ENCODE measurements at places on chromosomes 2 and 18.

DNA sequence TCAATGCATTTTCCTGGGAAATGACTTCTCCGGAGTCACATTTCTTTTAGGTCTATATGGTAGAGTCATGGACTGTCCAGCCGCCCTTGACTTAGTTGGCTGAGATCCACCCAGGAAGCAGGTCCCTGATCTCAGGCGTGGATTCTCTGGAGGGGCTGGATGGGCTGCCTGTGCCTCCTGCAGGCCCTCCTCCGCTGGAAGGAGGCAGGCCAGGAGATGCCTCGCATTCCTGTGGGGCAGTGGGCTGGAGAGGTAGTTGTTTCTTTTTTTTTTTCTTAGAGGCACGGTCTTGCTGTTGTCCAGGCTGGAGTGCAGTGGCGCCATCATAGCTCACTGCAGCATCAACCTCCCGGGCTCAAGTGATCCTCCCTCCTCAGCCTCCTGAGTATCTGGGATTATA, 129.0 kb upstream of the MYCN start:
- no peak for DNase-seq

DNA sequence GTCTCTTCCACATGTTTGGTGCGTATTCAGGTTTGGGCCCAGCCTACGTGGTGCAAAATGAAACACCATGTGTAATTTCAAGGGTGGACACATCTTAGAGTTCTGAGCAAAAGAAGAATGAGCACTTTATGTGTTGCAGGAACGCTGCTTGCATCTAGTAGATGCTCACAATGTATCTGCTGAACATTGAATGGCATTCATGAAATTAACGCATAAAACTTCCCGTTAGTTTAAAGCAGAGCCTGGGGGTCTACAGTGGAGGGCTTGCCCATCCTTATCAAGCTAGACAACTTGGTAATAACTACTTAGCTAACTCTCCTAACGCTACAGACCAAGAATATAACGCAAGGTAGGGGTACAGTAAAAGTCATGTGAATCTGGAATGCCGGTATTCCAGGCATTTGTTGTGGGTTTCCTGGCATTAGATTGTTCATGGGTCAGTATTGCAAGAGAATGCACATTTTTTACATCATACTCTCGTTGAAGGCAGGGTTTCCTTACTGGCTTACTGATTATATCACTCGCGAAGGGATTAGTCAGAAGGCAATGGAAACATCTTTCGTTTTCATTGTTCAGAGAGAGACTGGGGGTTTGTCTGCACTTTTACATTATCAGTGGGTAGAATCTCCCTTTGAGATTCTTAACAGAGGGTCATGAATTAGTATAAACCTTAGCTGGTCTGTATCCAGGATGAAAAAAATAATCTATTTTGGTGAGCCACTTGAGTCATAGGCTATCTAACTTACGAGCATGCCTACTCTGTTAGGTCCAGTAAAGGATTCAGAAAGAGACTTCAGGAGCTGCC, 229.5 kb upstream of the EPAS1 start:
- DNase-seq, result no peak

DNA sequence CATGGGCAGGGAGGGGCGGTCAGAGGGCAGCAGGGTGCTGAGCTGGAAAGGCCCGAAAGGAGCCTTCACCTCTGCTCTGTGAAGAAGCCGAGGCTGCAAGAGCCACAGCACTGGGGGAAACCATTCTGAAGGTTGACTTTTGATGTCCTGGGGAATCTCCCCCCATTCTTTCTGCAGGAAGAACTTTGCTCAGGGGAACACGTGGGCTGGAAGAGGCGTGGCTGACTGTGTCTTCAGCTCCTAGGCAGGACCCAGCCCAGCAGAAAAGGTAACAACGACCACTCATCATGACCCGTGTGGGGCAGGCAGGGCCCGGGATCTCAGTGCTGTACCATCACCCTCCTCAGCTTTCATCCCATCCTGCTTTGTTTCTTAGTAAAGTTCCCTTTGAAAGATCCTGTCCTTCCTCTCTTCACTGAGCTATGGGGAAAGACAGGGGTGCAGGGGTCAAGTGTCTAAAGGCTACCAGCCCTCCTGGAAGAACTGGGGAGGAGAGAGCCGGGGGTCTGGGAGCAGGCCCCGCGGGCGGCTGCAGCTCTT, 312.7 kb downstream of the CELF4 start:
- DNase-seq, result no peak

DNA sequence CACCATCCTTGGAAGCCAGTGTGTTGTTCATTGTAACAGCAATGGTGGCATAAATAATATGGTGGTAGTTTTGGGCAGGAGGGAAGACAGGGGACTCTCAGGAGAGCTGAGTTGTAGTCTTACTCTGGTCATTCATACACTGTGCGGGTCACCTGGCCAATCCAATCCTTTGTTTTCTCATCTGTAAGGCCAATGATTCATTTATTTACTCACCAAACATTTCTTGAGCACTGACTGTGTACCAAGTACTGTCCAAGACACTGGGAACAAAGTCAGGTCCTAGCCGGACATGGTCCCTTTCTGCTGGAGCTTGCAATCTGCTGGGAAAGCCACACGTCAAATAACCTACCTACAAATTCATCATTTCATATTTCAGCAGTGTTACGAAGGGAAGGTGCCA, 302.7 kb downstream of the CYP26B1 start:
- DNase-seq, result no peak

GRCh38 chr2:122333932-122334331, 578.5 kb downstream of the TSN start:
- DNase-seq, result no peak

GRCh38 chr2:72619626-72620025, 206.2 kb downstream of the EXOC6B start:
- DNase-seq, result no peak

- no peak for DNase-seq
Measured at GRCh38 chr2:128548461-128548891, 229.8 kb upstream of the HS6ST1 start.

DNA sequence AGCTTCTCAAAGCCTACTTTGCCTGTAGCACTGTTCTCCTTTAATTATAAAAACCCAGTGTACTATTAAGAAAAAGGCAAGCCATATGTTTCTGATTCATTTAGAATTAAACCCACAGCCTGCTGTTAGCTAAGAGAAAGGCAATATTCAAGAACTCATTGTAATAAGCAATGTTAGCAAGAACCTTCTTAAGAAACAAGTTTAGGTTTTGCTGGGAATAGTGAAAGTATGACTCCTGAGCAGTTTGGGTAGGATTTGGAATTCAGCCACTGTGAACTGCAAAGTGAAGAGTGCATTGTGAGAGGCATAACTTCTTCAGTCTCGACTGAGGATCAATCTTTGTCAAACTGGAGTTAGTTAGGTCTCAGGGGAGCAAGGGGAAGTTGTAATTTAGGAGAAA, 206.5 kb upstream of the NT5C1B start:
- DNase-seq, result no peak

- DNase-seq, result no peak
Measured at GRCh38 chr2:143684551-143685320, 555.5 kb downstream of the ARHGAP15 start.

DNA sequence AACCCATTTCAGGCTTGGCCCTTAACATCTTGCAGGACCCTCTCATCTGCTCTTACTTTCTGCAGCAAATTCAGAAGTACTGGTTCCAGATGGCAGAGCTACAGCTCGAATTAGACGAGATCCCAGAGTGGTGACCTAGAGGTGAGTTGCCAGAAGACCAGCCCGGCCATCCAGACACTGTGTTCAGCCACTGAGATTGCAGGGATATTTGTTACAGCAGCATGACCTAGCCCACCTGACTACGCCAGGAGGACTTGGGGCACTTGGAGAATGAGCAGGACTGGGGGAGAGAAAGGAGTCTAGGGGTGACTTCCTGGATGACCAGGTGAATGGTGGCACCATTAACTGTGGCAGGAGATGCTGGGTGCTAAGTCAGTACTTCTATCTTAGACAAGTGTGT, 67.2 kb upstream of the ID2 start:
- DNase-seq, result no peak
